ENCODE measurements at places on chromosomes 3 and 15.
A peak's percentile ranks its signal among the peaks of the same experiment; 100 is the strongest.

GRCh38 chr3:170419557-170420087 lies 954 bp downstream of the CLDN11 start:
- DNase-seq = peak; percentile 71

DNA sequence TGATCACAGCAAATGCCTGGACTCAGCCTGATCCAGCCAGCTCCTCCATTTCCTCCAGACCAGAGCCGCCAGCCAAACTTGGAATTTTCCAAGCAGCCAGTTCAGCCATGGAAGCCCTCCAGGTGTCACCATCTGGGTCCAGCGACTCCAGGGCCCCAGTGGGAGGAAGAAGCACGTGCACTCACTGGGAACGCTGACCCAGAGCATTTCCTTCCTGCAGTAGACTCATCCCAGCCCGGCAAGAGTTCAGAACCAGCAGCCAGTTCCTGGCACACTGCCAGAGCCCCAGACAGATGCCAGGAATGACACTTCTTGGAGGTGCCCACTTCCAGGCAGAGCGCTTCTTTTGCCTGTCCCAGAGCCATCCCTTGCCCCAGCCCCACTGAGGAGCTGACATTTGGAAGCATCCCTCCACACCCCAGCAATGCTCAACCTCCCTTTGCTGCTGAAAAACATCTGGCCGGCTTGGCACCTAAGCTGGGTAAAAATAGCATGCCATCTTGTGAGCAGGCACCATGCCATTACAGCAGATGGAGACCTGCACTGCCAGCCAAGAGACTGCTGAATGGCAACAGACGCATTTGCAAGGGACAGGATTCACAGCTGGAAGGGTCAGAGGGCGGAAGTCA lies 460.3 kb upstream of the PROK2 start:
- DNase-seq = no peak

GRCh38 chr3:109563149-109563548 lies 225.8 kb upstream of the DPPA4 start:
- DNase-seq = no peak

GRCh38 chr15:50117431-50118027 lies 1.5 kb downstream of the ATP8B4 start:
- no peak for DNase-seq

DNA sequence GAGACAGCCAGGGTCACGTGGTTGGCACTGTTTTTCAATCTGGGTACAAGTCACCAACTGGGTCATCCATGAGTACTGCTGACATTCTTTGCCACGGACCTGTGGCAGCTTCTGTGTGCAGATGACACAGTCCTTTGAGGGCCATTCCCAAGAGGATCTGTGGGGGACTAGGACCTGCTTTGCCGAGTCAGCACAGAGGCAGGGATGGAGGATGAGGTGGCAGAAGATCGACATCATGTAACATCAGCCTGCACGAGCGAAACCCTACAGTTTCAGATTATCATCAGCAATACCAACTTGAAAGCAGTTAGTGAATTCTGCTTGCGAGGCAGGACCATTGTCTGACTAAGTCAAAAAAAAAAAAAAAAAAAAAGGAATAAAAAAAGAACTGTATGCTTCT lies 227.7 kb downstream of the FOXP1 start:
- DNase-seq = no peak

- DNase-seq = no peak
Measured at GRCh38 chr3:168333410-168333935, 237.7 kb upstream of the GOLIM4 start.

DNA sequence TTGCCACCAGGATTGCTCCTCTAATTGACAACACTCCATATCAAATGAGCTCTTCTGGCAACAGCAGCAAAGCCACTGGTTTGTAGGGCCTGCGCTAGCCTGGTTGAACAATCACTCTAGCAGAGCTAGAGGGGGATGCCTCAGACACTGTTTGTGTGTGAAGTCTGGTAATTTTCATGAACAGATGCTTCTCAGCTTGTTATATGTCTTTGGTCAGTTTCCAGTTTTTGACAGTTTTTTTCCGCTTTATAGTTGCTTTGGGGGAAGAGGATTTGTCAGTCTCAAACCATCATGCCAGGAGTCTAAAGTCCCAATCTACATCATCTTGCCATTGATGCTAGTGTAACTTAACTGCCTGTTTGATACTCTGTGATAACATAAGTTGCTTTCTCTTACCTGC lies 136.0 kb downstream of the HCN4 start:
- no peak for DNase-seq

- no peak for DNase-seq
Measured at GRCh38 chr3:111593666-111594065, 1.5 kb downstream of the ZBED2 start.

GRCh38 chr3:176824811-176825210 lies 372.5 kb downstream of the TBL1XR1 start:
- no peak for DNase-seq

DNA sequence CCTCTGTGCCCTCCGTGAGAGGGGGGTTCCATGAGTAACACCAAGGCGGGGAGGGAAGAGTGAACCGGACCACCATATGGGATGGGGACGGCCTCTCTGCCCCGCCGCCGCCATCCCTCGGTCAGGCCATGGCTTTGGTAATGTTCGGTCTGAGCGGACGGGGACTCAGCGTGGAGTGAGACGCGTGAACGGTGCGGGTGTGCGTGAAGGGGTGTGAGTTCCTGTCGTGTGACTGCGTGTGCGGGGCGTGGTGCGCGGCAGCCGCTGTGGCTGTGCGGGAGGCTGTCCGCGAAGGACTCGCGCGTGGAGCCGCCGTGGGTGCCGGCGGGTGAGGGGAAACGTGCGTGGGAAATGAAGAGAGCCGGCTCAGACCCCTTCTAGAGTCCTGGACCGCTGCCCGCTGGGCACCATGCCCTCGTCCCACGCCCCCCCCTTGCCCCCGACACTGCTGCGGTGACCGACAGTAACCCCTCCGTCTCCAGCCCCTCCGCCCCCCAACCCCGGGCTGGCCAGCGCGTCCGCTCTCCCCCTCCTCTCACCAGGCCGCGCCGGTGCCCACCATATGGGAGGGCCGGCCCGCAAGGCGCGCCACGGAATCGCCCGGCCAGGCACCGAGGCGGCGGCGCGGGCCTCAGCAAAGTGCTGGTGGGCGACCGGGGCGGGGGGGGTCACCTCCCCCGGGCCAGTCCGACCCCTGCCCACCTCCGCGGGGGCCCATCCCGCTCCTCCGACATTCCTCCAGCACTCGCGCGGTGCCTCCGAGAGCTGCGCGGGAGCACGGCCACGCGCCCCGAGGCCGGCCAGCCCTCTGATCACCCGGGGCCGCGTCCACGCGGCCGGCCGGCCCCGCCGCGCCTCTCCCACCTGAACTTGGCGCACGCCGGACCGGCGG lies 589 bp downstream of the KLF15 start:
- DNase-seq = no peak

DNA sequence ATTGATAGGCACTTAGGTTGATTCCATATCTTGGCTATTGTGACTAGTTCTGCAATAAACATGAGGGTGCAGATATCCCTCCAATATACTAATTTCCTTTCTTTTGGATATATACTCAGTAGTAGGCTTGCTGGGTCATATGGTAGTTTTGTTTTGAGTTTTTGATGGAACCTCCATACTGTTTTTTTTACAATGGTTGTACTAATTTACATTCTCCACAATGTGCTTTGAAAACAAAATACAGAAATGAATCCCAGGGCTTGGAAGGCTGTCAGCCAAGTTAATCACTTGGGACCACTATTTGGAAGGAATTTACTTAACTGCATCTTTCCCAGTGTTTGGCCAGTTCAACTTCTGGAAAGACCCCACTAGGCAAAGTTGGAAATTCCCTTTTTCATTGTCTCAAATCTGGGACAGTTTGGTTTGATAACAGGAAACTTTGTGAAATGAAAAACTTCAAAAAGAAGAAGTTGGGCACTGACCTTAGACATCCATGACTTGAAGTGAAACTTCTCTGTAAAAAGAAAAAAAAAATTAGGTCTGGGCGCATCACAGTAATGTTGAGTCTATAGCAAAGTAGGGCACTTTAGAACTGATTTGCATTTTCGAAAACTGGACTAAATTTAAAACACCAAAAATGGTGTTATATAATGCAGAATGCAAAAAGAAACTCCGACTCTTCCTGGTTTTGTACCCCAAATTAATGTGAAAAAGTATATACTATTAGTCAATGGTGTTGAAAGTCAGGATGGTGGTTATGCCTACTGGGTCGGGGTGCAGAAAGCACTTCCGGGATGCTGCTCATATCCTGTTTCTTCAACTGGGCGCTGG lies 6.0 kb downstream of the CTSH start:
- no peak for DNase-seq

DNA sequence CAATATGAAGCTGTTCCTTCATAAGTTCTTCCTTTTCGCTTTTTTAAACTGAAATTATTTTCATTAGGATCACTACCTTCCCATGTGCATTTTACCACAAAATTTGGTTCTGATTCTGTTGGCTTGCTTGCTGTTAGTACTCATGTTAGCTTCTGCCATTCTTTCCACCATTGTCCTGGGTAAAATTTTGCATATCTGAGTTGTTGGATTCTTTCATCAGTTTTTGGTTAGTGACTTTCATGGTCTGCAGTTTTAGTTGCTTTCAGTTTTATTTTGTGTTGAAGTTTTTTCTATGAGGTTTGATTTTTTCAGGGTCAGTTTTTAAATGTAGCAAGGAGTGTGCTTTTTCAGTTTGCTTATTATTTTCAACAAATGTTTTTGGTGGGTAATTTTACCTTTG lies 71.9 kb downstream of the SMAD3 start:
- no peak for DNase-seq

GRCh38 chr3:64143409-64144130 lies 81.7 kb downstream of the PRICKLE2 start:
- no peak for DNase-seq

DNA sequence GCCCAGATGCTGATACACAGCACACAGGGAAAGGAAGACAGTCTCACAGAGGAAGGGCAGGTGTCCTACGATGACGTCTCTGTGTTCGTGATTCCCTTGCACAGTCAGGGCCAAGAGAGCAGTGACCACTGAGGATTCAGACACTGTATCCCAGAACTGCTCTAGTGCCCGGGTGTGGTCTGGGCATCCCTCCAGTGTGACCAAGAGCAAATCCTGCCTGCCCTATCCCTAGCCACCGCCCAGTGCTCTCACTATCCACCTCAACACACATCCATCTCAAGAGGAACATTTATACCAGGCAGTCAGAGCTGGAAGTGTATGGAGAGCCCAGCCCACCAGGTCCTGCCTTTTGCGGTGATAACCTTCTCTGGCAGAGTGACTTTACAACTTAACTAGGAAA lies 4.1 kb downstream of the PPM1M start:
- DNase-seq = no peak

DNA sequence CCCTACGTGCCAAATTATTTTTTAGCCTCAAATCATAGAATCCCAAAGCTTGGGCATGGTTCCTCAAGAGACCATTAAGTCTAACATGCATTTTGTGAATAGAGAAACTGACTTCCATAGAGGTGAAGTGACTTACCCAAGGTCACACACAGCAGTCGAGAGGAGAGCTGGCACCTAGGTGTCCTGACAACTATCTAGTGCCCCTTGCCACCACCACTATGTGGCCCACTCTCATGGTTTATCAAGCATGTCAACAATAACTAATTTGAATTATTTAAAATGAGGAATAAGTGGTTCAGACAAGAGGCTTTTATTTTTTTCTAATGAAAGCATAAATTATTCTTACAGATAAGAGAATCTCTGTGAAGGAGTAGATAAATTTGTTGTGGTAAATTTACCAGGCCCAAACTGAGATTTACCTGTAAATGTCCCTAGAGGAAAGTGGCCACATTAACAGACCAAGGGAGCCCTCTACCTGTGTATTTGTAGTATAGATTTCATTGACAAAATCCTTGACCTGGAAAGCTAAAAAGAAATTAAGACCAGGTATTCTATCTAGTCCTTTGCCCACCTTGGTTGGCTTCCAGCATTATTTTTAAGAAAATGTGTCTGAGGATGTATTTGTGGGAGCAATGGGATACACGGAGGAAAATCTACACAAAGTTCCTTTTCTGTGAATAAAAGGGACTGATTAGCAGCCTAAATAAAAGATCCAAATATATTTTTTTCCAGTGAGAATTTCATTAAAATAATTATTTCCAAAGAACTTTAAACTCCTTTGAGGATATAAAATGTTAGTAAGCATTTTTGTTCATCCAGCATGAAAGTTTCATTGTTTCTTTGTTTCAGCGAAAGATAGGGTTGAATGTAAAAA lies 49.1 kb downstream of the IQCH start:
- no peak for DNase-seq

DNA sequence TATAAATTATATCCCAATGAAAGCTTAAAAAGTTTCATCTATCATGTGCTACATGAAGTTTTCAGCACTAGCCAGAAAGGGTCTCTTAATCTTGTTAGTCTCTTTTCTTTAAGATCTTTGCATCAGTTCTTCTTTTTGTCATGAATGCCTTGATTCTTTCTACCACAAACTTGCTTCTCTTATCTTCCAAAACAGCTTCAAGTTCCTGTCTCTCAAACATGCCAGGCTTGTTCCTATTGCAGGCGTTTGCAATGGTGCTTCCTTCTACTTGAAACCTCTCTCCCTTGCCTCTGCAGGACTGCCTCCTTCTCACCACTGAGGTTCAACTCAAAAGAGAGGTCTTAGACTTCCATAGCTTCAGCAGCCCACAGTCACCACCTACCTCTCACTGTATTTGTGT lies 104.3 kb upstream of the FRMD4B start:
- DNase-seq = no peak

DNA sequence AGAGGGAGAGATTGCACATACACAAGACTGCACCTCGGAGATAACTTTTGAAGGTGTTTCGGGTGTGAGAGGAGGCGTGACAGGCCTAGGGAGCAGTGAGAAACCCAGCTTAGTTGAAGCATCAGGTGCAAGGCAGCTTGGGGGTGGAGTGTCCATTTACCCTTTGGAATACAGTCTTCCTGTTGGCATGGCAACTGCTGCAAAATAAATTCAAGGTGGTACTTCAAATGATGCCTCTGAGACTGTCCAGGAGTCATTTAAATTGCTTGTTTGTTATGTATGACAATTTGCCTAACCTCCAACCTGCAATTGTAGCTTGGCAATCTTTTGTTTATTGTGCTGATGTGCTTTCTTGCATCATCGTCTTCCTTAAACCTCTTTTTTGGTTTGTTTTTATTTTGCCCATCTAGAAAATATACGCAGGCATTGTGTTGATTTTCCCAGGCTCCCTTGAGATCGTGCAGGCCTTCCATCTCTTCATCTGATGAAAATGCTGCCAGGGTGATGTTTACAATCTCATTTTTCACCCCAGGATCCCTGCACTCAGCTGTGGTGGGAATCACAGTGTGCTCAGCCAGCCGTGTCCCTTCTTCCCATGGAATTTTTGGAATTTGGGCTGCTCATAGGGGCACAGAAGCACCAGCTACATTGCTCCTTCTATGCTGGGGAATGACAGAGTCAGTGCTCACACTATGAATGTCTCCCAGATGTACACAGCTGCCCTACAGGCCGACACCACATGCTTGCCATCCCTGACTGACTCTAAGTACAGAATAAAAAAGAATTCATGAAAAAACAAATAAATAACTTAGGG lies 583.1 kb upstream of the CFAP20DC start:
- no peak for DNase-seq

DNA sequence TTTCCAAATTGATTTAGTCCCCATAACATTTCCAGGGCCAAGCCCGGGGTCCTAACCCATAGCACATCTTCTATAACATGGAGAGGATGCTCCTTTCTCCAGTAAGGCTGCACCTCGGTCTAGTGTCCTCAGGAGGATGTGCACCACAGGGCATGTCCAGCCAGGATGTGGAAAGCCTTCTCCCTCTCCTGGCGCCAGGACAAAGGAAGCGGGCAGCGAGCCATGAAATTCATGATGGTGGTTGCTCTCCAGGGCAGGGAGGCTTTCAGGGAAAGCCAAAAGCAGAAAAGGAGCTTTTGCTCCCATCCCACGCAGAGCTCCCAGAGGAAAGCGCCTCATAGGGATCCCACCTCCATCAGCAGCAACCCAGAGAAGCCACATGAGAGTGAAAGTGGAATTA lies 220.0 kb downstream of the ADAMTSL3 start:
- DNase-seq = no peak

GRCh38 chr3:64207289-64208080 lies 17.8 kb downstream of the PRICKLE2 start:
- peak; percentile 41 for DNase-seq

Data from ELF-1 (cell line).